Ovary (tissue), 10 donors: ENCODE measurements at places on chromosomes 4 and X.

DNA sequence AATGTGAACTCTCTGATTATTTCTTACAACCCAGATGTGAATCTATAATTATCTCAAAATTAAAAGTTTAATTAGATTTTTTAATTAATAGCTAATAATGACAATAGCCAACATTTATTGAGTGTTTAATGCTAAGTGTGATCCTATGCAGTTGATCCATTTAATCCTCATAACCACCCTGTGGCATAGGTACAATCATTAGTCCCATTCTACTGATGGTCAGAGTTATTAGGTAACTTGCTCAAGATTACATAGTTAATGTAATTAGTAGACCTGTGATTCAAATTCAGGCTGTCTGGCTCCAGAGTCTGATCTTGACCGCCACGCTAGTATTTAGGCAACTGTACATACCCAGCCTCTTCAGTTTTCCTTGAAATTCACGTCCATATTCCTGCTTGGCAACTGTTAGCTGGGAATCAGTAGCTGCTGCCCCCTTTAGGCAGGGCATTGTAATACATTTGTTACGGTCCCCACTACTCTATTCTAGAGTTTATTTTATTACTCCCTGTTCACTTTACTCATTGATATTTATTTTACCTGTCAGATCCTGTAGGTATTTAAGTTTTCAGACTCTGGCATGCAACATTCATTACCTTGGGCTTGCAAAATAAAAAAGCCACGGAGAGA lies 20.6 kb upstream of the TEC start:
- DNase-seq: no peak

DNA sequence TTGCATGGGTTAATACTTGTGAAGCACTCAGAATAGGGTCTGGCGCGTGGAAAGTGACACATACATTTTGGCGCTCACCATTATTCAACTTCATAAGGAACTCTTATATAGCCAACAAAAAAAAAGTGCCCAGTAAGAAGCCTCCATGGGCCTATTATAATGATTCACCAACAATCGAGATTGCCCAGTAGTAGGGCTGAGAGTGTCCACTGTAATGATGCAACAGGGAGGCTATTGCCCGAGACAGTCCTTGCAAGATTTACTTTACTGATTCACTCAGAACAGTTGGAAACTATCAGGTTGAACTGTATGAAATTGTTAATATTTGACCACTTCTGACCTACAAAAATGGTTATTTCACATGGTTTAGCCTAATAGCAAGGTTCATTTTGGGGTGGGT lies 86.0 kb downstream of the PJA1 start:
- no peak for DNase-seq

- no peak for DNase-seq
Observed at GRCh38 chr4:124018383-124019317, 622.1 kb downstream of the SPRY1 start.

DNA sequence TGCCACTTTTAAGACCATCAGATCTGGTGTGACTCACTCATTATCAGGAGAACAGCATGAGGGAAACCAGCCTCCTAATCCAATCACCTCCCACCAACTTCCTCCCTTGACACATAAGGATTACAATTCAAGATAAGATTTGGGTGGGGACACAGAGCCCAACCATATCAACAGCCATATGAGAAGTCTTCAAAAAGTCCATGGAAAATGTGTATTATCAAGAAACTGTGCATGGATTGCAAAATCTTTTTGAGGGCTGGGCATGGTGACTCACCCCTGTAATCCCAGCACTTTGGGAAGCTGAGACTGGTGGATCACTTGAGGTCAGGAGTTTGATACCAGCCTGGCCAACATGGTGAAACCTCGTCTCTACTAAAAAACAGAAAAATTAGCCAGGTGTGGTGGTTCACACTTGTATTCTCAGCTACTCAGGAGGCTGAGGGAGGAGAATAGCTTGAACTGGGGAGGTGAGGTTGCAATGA lies 17.8 kb upstream of the RPL39 start:
- DNase-seq: no peak

DNA sequence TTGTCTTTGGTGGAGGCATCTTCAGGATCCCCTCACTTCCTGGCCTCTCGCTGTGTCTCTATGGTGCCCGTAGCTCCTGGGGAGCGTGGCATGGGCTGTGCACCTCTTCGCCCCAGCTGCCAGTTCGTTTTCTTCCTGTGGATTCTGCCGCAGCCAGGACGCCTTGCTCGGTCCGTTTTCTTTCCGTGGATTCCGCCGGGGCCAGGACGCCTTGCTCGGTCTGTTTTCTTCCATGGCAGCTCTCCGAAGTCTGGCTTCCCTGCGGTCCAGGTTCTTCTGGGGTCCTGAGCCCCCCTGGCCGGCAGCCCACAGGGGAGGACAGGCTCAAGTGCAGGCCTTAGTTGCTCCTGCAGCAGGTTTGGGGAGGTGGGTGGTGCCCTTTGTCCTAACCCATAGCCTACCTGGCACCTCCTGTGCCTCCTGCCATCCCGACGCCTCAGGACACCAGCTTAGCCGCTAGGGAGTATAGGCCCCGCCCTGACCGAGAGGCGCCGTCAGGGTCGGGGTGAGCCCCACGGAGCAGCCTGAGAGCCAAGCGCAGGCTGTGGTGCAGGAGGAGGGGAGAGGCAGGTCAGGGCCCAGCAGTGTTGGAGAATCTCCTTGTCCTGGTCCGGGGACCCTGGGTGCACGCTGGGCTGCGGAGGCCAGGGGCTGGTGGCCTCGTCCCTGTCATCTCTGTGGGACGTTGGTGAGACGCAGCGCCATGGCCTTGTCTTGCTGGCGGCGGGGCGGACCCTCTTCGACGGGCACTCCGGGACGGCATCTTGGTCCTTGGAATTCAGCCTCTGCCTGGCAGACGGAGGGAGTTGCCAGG lies 27.1 kb downstream of the UVSSA start:
- DNase-seq: no peak

DNA sequence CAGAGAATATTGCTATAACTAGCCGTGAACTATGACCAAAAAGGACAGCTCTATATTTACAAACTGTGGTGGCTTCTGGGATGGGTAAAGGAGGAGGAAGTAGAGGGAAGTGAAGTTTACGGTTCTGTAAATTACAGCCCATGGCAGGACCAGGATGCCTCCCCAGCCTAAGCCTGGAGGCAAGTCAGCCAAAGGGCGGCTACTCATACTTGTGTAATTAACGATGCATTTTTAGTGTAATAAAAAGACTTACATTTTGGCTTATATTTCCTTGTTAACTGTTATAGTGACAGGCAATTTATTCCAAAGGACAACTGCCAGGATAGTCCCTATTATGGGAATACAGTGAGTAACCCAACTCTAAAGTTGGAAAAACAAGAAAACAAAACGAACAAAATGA lies 139.9 kb upstream of the OTUD4 start:
- DNase-seq: no peak

GRCh38 chrX:131675596-131676194 lies 131.8 kb downstream of the OR13H1 start:
- no peak for DNase-seq

DNA sequence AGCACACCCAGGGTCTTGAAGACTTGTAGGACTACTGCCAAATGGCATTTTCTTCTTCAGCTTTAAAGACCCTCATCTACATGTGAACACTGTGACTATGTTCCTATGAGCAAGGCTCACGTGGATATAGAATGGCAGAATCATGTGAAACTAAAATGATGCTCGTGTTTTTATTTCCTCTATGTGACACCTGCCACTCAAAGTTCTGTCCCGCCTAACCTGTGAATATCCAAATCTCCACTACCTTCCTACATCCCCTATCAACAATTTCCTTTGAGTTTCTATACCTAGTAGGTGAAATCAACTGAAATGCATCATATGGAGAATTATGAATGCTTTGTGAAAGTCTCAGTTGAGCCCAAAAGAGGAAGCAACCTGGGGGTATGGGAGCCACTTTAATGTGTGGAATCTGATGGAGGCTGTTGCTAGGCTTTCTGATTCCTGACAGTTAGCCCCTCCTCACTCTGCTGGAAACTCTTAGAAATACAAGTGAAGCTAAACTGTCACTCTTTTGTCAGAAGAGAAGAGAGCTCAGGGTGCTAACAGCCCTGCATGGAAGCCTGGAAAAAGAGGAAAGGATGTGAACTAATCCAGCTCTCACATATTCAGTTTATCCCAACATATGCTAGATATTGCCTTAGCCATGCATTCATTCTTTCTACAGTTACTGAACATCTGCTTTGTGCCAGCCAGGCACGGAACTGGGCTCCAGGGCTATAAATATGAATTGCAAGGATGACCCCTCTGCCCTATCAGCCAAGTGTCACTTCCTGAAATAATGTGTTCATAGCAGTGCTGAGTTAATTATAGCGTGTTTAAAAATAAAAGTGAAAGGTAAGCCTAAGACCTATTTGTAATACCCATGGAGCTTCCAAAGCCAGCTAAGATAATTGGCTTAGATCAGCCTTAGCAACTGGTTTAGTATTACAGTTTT lies 11.0 kb downstream of the LHFPL1 start:
- DNase-seq: no peak

- no peak for DNase-seq
Observed at GRCh38 chrX:67636532-67636931, 92.7 kb downstream of the AR start.

GRCh38 chr4:55561889-55562288 lies 15.2 kb upstream of the CLOCK start:
- DNase-seq: no peak

DNA sequence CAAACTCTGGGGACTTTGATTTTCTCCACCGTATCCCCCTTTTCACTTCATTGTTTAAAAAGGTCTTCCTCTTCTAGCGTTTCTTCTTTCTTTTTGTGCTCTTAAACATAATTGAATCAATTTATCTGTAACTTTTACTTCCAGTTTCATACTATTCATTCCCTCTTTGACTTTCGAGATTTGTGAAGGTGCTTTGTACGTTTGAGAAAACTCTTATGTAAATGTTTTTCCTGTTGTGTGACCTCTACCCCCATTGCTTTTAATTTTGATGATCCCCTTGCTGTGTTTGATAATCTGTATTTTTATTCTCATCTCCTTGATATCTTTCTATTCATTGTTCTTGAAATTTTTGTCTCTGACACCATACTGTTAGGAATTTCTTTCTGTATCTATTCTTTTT lies 4.8 kb downstream of the USP38 start:
- DNase-seq: no peak

DNA sequence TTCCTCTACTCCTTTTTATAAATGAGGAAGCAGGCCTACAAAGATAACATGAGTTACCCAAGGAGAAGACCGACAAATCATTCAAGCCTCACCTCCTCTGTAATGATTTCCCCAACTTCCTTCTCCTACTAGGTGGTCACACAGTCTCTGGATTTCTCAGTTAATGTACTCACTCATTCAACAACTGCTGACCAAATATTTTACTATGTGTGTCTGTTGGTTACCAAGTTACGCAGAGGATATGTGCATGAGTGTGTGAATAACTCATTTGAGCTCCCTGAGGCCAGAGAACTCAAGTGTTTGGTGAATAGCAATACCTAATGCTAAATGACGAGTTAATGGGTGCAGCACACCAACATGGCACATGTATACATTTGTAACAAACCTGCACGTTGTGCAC lies 10.4 kb downstream of the CASK start:
- no peak for DNase-seq

DNA sequence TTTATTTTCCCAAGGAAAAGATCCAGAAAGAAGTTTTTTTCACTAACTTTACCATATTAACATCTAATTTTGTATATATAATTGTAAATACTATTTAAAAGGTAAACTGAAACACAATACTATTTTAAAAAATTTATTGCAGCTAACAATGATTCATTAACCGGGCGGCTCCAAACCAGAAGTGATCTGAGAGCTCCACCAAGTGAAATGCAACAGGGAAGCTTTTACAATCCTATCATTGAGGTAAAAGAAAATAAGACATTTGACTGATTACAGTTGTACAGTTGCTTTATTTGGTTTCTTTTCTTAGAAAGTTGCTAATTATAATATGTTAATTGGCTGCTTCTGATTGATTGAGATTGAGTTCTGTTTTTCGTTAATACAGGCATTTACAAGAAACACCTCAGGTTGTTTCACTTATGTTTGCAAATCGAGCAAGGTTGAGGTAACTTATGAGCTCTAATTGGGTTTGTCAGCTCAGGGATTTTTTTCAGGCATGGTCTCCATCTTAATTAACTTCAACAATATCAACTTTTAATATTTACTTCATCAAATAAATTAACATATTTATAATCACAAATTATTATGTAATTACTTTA lies 220.2 kb upstream of the UGT8 start:
- DNase-seq: no peak

- no peak for DNase-seq
Observed at GRCh38 chr4:6442555-6442954, 29.9 kb downstream of the PPP2R2C start.

DNA sequence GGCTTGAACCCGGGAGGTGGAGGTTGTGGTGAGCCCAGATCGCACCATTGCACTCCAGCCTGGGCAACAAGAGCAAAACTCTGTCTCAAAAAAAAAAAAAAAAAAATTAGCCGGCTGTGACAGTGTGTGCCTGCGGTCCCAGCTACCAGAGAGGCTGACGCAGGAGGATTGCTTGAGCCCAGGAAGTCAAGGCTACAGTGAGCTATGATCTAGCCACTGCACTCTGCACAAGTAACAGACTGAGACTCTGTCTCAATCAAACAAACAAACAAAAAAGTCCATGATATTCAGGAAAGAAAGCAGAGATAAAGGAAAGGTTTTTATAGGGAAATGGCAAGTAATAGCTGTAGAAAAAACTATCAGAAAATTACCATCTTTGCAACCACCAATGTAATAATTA lies 2.1 kb upstream of the LAGE3 start:
- no peak for DNase-seq

- DNase-seq: no peak
Observed at GRCh38 chr4:81449015-81449414, 22.7 kb downstream of the RASGEF1B start.
